ENCODE measurements at places on chromosomes 7 and 10.

DNA sequence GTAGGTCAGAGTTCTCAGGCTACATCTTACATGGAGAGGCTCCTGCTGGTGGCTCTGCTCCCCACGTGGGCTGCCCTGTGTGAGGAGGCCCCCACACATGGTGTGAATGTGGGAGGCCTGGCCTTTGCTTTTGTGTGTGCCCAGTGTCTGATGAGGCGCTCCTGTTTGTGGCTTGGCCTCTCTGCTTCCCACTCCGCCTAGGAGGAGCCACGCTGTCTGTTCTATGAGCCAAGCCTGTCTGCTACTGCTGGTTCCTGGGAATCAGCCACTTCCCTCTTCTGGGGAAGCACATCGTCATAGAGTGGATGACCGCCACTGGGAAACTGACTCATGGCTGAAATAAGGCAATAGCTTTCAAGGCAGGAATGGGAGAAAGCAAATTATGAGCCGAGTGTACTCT lies 87.1 kb downstream of the CYP26A1 start:
- peak; percentile 51 for DNase-seq

GRCh38 chr7:116317907-116318306 lies 107.6 kb downstream of the TES start:
- no peak for DNase-seq

DNA sequence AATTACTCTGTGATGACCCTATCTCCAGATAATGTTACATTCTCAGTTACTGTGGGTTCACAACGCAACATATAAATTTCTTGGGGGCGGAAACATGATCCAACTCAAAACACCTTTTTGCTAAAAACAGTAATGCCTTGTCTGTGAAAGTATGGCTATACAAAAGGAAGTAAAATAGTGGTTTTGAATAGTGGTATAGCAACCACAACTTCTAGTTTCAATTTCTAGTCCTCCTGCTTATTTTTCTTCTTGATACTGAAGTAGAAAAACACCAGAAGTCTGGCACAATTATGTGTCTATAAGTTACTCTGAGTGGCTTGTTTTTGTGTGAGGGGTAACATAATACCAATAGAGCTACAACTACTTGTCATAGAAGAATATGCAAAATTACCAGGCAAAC lies 21.5 kb upstream of the ZNF800 start:
- peak; percentile 50 for DNase-seq

GRCh38 chr10:27525819-27526218 lies 21.7 kb downstream of the RAB18 start:
- DNase-seq: peak; percentile 34

DNA sequence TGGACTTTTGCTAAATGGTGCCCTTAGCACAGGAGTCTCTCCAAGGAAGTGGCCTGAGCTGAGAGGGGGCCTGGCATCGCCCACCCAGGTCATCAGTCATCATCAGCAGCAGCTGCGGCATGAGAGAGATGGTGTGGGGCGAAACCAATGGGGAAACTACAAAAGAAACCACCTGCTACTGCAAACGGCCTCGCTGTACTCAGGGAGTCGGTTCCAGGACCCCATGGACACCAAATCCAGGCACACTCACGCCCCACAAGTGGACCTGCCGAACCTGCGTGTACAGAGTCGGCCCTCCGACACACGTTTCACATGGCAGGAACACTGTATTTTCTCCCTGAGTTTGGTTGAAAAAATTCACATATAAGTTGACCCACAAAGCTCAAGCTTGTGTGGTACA lies 37.8 kb downstream of the DIP2C start:
- no peak for DNase-seq

DNA sequence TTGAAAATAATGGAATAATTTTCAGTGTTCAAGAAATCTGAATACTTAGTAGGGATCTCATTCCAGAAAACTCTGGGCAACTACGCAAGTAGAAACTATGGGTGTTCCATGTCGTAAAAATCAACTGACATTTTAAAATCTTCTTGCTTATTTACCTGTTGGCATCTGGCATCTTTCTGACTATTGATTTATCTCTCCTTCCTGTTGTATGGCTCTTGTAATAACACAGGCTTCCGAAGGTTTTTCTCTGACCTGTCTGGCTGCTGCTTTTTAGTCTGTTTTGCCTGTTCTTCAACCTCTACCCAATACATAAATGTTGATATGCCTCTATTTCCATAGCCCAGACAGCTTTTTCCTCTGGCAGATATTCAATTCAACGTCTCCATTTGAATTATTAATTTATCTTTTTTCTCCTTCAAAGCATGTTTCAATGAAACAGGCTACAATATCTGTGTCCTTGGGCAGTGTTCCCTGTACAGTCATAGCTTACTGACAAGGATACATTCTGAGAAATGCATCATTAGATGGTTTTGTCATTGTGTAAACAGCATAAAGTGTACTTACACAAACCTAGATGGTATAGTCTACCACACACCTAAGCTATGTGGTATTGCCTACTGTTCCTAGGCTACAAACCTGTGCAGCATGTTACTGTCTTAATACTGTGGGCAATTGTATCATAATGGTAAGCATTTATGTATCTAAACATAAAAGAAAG lies 105.9 kb upstream of the ETV1 start:
- no peak for DNase-seq

DNA sequence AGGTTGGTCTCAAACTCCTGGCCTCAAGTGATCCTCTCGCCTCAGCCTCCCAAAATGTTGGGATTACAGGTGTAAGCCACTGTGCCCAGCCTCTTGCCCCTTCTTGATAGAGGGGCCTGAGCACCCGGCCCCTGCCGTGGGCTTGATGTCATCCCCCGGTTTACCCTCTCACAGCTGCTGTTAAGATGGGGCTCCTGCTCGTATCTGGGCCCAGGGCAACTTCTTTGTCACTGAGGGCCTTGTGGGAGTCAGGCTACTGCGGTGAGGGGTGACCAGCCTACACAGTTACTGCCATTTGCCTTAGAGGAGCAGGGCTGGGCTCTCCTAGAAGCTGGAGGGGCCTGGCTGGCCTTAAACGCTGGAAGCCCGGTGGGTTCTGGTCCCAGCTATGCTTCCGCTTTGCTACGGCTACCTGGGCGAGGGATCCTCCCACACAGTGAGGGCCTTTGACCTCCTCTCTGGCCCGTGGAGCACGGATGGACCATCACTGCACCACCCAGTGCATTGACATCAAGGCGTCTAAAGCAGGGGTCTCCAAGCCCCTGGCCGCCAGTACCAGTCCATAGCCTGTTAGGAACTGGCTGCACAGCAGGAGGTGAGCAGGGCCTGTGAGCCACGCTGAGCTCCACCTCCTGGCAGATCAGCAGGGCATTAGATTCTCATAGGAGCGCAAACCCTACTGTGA lies 1.1 kb upstream of the TMEM130 start:
- DNase-seq: no peak

- DNase-seq: no peak
Measured at GRCh38 chr10:5560817-5561703, 36.3 kb downstream of the CALML3 start.

DNA sequence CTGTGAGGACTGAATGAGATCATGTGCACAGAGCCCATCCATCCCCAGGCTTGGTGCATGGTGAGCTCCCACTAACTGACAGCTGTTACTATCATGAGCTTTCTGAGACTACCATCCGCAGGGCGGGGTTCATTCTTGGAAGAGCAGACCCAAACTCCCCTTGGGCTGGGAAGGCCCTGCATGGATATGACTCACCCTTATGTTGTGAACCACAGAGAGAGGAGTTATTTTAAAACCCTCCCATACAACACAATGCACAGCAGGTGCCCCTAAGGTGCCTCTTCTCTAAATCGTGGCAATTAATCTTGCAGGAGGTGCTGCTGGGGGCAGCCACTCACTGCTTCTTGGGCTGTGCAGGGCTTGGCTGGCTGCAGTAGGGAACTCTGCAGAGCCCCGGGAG lies 219.1 kb downstream of the GFRA1 start:
- no peak for DNase-seq

- DNase-seq: no peak
Measured at GRCh38 chr7:140404565-140405065, 757 bp downstream of the RAB19 start.

GRCh38 chr10:63094881-63095280 lies 38.2 kb upstream of the NRBF2 start:
- DNase-seq: no peak

DNA sequence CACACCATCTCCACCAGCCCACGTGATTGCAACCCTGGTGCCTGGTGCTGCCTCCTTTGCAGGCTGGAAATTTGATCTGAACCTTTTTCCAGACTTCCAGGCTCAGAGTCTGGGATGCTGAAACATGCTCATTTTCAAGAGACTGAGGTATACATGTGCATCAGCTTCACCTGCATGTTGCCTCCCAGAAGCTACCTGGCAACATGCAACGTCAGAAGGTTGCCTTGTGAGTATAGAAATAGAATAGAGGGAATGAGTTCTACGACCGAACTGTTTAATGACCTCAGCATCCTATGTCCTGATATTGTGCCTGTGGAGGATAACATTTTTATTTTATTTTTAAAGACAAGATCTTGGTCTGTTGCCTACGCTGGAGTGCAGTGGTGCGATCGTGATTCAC lies 1.9 kb upstream of the ZNF212 start:
- DNase-seq: no peak

- DNase-seq: no peak
Measured at GRCh38 chr10:70433581-70434280, 7.8 kb downstream of the NODAL start.

DNA sequence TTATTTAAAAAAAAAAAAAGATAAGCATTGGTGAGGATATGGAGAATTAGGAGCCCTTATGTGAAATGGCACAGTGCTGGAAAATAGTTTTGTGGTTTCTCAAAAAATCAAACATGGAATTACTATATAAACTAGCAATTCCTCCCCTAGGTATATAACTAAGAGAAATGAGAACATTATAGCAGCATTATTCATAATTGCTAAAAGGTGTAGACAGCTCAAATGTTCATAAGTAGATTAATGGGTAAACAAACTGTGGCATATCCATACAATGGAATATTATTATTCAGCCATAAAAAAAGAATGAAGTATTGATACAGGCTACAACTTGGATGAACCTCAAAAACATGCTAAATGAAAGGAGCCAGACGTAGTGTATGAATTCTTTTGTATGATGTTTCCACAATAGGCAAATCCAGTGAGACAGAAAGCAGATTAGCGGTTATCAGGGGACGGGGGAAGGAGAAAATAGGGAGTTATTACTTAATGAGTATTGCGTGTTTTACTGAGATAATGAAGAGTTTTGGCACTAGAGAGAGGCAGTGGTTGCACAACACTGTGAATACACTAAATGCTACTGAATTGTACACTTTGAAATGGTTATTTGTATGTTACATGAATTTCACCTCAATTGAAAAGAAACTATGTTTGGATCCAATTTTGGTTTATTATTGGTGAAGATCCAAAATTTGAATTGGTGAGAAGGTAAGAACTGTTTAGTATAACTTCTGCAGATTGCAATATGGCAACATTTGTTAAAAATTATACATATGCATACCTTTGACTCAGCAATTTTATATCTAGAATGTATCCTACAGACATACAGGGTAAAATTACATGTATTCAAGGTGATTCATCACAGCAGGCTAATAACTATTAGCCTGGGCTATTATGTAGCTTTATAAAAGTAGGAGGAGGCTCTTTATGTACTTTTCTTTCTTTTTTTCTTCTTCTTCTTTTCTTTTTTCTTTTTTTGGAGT lies 69.7 kb downstream of the VCL start:
- DNase-seq: no peak

DNA sequence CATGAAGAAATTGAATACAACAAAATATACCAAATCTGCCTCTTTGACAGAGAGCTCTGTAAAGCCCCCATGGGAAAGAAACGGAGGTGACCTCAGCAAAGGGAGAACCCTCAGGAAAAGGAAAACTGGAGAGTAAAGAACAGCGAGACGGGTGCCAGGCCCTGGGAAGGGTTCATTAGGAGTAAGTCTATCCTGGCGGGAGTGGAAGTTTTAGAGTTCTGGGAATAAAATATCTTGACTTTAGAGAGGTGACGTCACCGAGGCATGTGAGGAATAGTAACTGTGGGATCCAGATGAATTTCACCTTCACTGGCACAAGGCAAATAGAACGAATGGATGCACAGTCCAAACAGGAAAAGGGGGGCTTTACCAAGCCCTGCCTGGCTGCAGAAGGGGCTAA lies 362.8 kb upstream of the IGFBP3 start:
- DNase-seq: no peak

- no peak for DNase-seq
Measured at GRCh38 chr10:127194111-127194510, 2.3 kb downstream of the INSYN2A start.

- no peak for DNase-seq
Measured at GRCh38 chr10:73857446-73857845, 16.9 kb downstream of the CAMK2G start.

DNA sequence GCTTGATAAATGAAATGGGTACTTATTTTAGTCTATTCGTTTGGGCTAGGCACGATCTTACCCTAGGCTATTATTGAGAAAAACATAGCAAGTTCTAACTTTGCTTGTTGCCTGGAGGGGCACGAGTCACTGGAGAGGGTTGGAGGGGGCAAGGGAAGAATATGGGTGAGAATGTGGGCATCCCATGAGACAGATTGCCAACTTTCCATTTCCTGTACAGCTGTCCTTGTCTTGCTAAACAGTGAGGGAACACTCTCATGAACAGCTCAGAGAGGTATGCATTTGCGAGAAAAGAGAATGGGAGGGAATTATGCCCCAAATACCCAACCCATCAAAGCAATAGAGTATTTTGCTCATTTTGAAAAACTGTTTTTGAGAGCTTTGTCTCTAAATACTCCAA lies 9.2 kb downstream of the CDHR3 start:
- DNase-seq: no peak

GRCh38 chr10:46218921-46219320 lies 67.9 kb upstream of the ANTXRL start:
- peak; percentile 27 for DNase-seq

- no peak for DNase-seq
Measured at GRCh38 chr10:46233181-46233580, 53.6 kb upstream of the ANTXRL start.

GRCh38 chr7:140232957-140233917 lies 56.5 kb upstream of the KDM7A start:
- DNase-seq: no peak

DNA sequence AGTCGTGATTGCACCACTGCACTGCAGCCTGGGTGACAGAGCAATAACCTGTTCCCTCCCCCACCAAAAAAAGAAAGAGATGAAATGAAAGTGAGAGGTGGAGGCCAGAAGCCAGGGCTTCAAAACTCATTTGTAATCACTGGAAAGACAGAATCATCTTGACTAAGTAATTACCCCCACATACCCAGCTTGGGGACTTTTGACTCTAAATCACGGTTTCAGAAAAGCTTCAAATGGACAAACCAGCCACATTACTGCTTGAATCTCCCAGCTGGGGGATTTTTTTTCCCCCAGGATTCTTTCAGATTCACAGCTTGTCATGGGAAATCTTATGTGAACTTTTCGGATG lies 361.0 kb downstream of the FRMD4A start:
- no peak for DNase-seq

DNA sequence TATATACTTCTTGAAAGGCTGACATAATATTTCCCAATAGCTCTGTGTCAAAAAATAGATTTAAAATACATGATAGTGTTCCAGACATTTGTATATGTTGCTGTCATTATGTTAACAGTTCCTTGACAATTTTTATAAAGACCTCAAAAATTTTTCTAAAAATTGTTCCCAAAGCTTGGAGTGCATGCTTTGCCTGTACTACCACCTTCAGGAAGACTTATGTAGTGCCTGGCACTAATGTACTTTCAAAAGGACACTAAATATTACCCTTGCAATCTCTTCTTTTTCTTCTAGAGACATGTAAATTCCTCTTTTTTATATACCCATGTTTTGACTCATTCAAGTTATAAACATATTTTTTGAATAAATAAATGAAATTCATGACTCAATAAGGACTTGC lies 48.0 kb upstream of the SP8 start:
- no peak for DNase-seq
